GM04504 (cell line): ENCODE measurements at places on chromosomes 2 and 18.

GRCh38 chr18:44685296-44685695 lies 4.6 kb downstream of the SETBP1 start:
- DNase-seq, result no peak

DNA sequence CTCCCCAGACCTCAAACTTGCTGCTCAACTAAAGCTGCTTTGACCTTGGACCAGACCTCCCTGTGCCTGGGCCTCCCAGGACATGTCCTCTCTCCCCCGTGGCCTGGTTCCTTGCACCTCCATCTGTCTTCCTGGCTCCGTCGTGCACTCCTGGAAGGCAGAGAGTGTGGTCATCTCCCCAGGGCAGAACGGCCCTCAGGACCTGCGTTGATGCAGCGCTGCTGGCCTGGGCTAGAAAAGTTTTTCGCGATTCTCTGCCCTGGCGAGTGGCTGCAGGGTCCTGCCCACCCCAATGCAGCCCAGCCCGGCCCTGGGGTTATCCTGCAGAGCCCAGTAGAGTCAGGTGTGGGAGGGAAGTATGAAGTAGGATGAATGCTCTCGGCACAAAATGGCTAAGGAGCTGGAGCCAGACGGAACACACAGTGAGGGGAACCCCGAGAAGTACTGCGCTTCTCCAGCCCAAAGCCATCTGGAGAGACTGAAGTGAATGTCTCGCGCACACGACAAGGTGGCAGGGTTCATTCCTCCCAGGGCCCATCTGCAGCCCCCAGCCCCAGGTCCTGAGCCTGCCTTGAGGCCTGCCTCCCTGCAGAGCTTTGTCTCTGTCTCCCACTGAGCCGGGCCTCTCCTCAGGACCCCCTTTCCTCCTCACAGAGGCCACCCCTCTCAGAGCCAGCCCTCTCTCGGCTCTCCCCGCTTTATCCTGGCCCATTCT lies 41.7 kb downstream of the ATOH8 start:
- DNase-seq, result no peak

DNA sequence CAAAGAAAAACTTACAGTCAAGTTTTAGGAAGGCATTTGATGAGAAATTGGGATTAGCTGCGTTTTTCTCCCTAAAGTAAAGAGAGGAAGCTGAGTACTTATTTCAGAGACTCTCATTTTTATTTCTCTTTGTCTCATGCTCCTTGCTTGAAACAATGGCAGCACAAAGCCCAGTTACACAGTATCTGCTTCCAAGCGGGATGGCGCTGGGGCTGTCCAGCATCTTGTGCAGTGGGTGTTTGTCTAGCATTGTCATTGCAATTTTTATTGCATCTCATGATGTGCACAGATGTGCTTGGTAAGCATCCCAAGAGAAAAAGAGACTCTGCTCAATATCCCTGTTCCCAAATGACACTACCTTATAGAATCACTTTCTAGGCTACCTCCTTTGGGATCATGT lies 102.8 kb upstream of the ZNF521 start:
- DNase-seq, result no peak

DNA sequence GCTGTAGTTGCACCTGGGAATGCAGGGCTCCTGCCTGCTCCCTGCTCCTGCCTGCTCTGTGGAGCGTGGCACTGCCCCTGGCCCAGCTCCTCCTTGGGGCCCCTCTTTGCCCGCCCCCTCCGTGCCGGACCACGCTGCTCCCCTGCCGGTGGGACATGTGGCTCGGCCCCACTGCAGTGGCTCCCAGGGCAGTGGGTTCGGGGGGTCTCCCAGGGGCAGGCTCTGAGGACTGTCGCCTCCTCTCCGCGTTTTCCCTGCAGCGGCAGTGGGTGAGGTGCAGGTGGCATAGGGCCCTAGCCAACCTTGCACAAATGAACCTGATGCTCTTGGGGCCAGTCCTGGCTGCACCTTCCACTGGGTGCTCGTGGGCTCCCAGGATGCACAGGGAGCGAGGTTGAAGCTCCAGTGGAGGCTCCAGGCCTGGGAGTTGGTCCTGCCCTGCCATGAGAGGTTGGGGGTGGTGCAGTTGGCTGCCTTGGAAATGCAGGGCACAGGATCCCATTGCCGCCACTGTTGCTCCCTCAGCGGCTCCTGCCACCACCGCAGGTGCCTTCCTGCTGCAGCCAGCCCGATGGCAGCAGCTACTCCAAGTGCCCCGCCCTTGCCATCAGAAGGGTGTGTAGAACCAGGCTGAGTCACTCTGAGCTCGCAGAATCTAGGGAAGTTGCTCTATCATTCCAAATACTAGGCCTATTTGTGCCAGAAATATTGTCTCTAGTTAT lies 313.1 kb upstream of the SYT4 start:
- DNase-seq, result no peak

- DNase-seq, result peak; percentile 48
Observed at GRCh38 chr18:25229081-25229480, 122.9 kb downstream of the ZNF521 start.

DNA sequence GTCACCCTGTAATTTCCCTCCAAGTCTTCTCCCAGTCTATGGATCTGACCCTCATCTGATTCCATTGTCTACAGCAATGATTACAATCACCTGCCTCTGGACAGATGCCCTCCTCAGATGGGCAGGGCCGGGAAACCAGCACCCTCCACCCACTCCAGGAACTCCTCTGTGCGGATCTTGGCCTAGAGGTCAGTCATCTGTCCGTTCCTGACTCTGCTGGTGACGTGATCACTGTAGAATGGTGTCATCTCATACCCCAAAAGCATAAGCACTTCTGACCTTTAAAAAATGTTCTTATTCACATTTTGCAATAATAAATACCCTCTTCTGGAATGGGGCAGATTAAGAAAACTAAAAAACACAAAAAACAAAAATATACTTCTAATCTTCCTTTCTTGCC lies 29.5 kb upstream of the BZW1 start:
- no peak for DNase-seq

- DNase-seq, result no peak
Observed at GRCh38 chr2:161146209-161146775, 13.9 kb upstream of the TANK start.

DNA sequence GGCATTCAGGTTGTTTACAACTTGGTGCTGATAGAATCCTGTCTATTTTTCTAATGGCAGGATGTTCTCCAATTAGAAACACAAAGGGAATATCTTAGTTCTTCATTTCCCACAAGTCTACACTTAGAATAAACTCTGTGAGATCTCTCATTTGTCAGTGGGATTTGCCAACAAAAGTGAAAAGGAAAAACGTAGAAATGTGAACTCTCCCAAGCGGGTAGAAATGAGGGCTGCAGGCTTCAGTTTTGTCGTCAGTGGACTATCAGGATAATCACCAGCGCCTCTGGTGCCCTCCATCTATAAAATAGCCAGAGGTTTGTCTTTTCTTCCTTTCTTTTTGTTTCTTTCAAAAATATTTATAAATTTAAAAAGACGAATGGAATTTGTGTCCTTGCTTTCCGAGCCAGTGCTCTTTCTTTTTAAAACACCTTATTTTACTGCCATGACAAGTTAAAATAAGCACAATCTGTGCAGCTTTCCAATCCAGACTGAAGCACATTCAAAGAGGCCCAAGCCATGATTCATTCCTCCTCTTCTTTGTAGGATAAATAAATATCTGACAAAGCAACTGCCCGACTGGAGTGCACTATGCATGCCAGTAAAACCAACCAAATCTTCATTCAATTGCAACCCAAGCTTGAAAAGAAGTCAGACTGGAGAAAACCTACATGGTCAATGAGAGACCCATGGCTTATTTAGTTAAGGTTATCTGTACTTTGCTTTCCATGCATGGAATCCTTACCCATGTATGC lies 185.8 kb downstream of the ANKRD44 start:
- DNase-seq, result no peak

GRCh38 chr18:53441761-53442414 lies 782.6 kb downstream of the MBD2 start:
- no peak for DNase-seq

DNA sequence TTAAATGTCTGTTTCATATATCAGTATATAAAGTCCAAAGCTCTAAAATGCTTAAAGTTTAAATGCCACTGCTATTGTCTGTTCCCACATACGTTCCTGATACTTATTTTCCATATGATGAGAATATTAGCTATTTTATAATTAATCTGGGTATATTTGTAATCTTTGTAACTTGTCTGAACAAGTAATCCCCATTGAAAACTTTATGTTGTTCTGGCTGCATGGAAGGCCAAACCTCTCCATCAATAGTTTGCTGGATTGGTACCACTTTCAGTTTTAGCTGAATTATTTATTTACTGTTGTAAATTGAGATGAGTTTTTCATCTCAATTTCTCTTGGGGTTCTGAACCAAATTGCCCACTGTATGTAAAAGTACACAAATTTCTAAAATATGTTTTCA lies 1.5 kb downstream of the MBD5 start:
- no peak for DNase-seq

- no peak for DNase-seq
Observed at GRCh38 chr2:195343942-195344530, 313.0 kb upstream of the SLC39A10 start.

- no peak for DNase-seq
Observed at GRCh38 chr2:217795706-217796465, 206.9 kb downstream of the TNS1 start.

- no peak for DNase-seq
Observed at GRCh38 chr2:204931562-204931961, 386.3 kb downstream of the PARD3B start.

- no peak for DNase-seq
Observed at GRCh38 chr2:70118798-70119454, 31.6 kb downstream of the PCBP1 start.

GRCh38 chr2:21279525-21279924 lies 155.8 kb downstream of the TDRD15 start:
- DNase-seq, result no peak

- peak; percentile 54 for DNase-seq
Observed at GRCh38 chr2:204608237-204608939, 63.1 kb downstream of the PARD3B start.

DNA sequence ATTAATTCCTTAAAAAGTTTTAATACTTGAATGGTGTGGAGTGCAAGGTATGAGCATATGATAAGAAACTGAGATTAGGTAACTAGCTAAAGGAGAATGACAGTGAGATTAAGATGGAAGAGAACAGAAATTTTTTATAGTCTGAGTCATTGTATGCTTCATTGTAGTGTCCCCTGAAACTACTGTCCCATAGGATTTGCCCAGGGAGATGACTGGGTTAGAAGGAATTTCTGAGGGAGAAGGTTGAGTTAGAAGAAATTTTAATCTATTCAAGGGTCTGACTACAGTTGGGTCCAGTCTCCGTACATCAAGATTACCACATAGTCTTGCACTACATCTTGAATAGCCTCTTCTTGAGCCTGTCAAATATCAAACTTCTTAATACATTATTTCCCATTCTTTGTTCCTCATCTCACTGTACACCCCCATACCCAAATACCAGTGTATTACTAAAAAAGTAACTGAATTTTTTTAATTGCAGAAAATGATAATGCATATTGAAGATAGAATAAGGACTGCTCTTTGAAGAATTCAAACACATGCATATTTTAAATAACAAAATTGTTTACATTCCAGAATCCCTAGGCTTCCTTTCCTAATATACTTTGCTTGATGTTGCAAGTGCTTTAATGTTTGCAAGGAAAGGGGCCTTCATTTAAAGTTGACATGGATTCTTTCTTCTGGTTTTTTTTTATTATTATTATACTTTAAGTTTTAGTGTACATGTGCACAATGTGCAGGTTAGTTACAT lies 314.3 kb upstream of the COL3A1 start:
- no peak for DNase-seq

DNA sequence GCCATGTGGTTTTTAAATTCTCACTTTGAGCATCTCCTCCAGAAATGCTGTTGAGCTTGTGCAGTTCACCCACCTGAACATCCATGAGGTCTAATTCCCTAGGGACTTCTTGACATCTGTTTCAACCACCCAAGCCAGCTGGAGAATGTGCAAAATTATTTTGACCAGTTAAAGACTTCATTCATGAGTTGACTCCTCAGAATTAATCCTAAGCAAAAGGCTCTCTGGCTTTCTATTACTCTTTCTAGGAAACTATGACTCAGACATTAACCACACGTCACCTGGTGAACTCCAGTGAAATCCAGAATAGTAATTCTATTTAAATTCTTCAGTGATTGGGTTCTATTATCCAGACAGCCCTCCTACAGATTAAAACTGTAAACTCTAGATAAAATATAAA lies 247.5 kb downstream of the NBAS start:
- no peak for DNase-seq

- no peak for DNase-seq
Observed at GRCh38 chr2:203983064-203983715, 46.6 kb downstream of the ICOS start.

- no peak for DNase-seq
Observed at GRCh38 chr18:57771193-57771592, 31.9 kb downstream of the ATP8B1 start.

DNA sequence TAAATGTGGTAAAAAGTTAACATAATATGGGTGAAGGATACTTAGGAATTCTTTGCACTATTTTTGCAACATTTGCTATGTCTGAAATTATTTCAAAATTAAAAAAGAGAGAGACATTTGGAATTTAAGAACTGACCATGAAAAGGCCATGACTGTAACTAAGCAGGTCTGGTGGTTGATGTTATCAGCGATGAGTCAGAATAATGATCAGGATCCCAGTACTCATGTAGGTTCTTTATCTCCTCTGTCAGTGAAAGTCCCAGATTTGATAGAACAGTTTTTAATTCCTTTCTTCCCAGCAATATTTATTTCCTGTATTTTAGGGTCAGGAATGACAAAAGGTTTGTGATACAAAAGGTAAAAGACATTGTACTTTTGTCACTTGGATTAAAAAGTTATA lies 242.4 kb upstream of the ZNF521 start:
- DNase-seq, result no peak

DNA sequence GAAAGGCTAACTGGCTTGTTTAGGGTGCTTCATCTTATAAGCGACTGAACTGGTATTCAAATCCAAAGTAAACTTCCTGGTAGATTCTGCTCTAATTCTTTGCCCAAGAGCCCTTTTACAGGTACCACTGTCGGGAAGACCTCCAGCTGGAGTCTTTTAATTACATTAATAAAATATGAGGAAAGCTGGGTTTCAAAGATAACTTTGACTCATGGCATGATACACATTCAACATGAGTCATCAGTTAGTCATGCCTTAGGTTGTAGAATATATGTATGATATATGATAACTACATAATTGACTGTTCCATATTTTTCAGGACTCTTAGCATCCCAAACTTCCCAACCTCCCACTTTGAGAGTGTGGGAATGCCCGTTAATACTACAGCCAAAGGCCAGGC lies 32.3 kb downstream of the ZCCHC2 start:
- no peak for DNase-seq

GRCh38 chr2:57855212-57855611 lies 191.4 kb upstream of the VRK2 start:
- no peak for DNase-seq

- DNase-seq, result no peak
Observed at GRCh38 chr2:111523009-111523408, 361.0 kb downstream of the ANAPC1 start.
